SJSA1 (cell line): ENCODE measurements at places on chromosomes 12 and 14. TPM values are rescaled to one million over a fixed set of nuclear protein-coding genes. Genes with fewer than 3 reads are reported as not detected.

- peak; percentile 90 for DNase-seq
- peaks cover 4% of the 10 kb centered on the region; the same call in 1 of the 2 replicates for H3K36me3 ChIP-seq
- H3K27ac ChIP-seq, result peak within 1 kb of the TSS; percentile 79
- H3K4me3 ChIP-seq, result peak within 1 kb of the TSS; percentile 74
- peaks cover 9% of the 10 kb centered on the region for H3K4me1 ChIP-seq
Measured at GRCh38 chr12:64222009-64222765, at the start of gene KICS2. KICS2 (minus strand) TSS chr12:64222296; CDS start chr12:64222237, 59 bp downstream.

The CLEC2D gene
- total RNA-seq, result 3.4 and 6.9 TPM in 2 replicates

DNA sequence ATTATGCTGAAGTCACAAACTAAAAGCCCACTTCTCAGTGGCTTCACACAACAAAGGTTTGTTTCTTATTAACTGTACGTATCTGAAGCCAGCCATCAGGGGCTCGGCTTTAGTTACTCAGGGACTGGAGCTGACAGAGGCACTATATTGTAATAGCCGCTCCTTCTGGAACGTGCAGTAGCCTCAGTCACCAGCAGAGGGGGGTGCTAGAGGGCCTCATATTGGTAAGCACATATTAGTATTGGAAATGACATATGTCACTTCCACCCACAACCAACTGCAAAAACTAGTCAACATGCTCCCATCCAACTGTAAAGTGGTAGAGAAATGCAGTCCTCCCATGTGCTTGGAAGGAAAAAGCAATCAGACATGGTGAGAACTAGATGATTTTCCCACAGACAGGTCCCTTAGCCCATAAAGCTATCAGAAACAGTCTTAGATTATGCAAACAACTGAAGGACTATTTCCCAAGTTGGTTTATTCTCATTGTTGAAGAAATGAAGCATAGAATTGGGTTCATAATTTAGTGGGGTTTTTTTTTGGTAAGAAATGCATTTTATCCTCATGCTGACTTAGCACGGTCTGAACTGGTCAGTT lies 183.6 kb upstream of the G2E3 start:
- no peaks in the 10 kb centered on the region for H3K27me3 ChIP-seq
- peak; percentile 53 for DNase-seq
- H3K36me3 ChIP-seq, result no peaks in the 10 kb centered on the region
- no peaks in the 10 kb centered on the region for H3K4me1 ChIP-seq
- H3K4me3 ChIP-seq, result no peak overlapping the region
- H3K27ac ChIP-seq, result no peak overlapping the region

DNA sequence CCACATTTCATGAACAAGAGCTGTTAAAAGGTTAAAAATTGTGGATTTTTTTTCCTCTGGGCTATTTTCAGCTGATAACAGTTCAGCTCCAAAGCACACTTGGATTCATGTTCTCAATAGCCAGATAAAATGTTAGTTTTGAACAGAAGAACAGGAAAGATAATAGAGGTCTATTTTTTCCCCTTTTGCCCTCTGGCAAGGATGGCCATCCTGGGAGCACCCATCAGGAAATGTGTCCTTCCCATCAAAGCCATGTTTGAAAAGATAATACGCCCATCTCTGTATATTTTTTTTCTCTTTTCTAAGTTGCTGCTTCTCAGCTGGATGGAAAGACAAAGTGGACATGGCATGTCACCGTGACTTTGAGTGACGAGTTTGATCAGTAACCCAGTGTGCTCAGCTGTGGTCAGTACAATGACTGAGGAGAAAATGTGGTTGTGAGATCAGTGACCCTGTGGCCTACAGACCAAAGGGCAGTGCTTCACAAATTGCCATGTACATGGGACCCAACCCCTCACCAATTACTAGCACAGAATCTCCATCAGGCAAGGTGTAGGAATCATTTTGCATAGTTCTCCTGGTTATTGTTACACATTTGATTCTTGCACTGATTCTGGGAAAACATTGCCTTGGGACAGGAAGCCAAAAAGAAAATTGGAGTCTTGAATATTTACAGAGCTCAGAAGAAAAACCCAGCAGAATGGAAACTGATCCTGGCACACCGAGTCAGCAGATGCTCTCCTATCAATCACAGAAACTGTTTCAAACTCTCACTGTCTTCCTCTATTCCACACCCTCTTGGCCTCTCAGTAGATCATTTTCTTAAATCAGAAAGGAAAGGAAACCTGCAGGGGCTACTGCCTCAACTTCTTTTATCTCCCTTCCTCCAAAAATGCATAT lies 64.3 kb downstream of the ANO6 start:
- DNase-seq, result no peak
- no peak overlapping the region for H3K27ac ChIP-seq
- H3K4me1 ChIP-seq, result peaks cover 24% of the 10 kb centered on the region

DNA sequence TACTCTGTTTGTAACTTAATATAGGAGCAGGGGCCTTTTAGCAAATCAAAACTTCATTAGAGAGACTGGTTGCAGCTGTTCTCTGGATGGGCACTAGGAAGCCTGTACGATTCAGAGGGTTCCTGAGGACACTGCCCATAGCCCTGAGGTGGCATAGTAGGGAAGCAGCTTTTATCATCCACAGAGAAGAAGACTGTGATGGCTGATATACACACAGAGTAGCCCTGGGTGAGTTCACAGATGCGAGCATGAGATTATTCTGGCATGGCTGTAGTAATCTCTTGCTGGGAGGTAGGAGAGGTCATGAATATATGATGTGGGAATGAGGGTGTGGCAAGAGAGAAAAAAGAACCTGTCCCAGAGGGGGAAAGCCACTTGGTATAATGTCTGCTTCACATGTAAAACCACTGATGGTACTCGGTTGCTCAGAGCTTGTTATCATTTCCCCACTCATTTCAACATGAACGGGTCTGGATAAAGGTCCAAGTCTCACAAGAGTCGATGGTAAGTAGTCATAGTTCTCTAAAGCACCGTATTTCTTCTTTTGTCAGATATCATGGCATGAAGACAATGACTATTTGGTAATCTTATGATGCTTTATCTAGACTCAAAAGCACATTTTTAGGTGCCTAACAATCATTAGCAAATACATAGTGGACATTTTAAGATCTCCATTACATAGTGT lies 52.0 kb downstream of the PEBP1 start:
- no peak for DNase-seq
- no peak overlapping the region for H3K4me3 ChIP-seq
- H3K27me3 ChIP-seq, result no peaks in the 10 kb centered on the region
- no peaks in the 10 kb centered on the region for H3K4me1 ChIP-seq
- no peaks in the 10 kb centered on the region for H3K36me3 ChIP-seq
- H3K27ac ChIP-seq, result no peak overlapping the region

- no peak for DNase-seq
- H3K27me3 ChIP-seq, result no peaks in the 10 kb centered on the region
- H3K36me3 ChIP-seq, result peaks cover 13% of the 10 kb centered on the region
- H3K4me3 ChIP-seq, result peak overlapping the region; percentile 95
- peaks cover 15% of the 10 kb centered on the region for H3K4me1 ChIP-seq
Measured at GRCh38 chr14:95156161-95157047, 925 bp downstream of the DICER1 start.

DNA sequence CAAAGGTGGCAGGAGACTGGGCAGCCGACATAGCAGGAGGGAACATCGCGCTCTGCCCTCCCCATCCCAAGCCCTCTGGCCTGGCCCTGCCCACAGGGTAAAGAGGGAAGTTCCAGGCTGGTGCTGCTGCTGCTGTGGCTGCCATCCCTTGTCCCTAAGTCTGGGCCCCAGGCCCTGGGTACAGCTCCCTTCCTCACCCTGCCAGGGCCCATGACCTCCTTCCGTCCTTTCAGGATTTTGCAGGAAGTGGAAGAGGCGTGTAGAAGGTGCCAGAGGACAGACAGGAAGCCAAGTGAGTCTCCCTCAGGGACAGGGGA lies 14.7 kb upstream of the NCOR2 start:
- H3K36me3 ChIP-seq, result no peaks in the 10 kb centered on the region
- DNase-seq, result no peak
- no peak overlapping the region for H3K27ac ChIP-seq
- no peaks in the 10 kb centered on the region for H3K27me3 ChIP-seq
- H3K4me3 ChIP-seq, result no peak overlapping the region
- H3K4me1 ChIP-seq, result peaks cover 39% of the 10 kb centered on the region

The KRT85 gene
- not detected in 2 replicates for total RNA-seq

The CD163L1 gene
- 0.56 and 2.9 TPM in 2 replicates for total RNA-seq

DNA sequence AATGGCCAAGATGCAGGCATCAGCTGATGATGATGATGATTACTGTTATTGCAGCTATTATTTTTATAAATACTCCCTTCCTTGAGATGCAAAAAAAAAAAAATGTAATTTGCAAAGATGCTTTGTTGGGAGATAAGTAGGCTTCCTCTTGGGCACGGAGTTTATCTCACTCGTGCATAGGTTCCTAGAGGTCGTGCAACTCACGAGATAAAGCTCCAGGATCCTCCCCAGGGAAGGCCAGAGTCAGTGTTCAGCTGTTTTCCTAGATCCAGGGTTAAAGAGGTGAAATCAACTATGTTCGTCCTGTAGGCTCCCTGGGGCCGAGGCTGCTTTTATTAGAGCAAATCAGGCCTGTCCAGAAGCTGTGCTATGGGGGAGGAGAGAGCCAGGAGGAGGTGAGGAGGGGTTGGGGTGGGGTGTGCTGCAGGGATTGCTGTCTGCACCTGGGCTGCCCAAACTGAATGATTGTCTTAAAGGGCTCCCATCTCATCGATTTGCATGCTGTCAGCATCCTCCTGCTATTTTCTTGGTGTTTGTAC lies 270.3 kb downstream of the NRXN3 start:
- no peaks in the 10 kb centered on the region for H3K27me3 ChIP-seq
- H3K27ac ChIP-seq, result no peak overlapping the region
- no peaks in the 10 kb centered on the region for H3K4me1 ChIP-seq
- no peak for DNase-seq
- H3K4me3 ChIP-seq, result no peak overlapping the region
